EH (cell line): ENCODE measurements at places on chromosomes 1 and 21.

DNA sequence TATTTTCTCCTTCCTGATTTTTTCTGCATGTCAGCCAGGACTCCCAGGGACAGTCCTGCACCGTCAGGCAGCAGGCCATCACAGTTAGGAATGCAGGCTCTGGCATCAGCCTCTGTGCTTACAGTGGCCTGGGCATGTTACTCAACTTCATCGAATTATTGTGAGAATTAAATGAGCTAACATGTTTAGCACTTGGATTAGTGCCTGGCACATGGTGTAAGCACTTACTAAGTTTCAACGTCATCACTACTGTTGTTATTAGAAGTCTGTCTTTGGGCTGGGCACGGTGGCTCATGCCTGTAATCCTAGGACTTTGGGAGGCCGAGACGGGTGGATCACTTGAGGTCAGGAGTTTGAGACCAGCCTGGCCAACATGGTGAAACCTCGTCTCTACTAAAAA, 45.1 kb downstream of the SCCPDH start:
- peak; percentile 97 for DNase-seq

DNA sequence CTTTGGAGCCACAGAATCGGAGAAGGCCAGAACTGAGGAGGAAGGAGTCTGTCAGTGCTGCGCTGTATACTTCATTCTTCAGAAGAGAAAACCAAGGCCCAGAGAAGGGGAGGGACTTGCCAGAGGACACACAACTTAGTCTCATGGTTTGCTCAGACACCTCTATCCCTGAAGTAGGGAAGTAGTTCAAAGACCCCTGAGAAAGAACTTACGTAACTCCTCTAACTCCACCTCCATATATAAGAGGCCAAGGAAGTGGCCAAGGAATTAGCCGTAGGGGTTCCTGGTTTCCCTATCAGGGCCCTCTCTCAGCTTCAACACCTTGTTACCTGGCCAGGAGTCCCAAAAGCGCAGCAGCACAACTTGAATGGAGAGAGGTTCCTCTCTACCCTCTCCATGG, 580 bp upstream of the NECTIN4 start:
- DNase-seq = no peak

- DNase-seq = no peak
Observed at GRCh38 chr1:243710467-243710866, 139.6 kb downstream of the AKT3 start.

DNA sequence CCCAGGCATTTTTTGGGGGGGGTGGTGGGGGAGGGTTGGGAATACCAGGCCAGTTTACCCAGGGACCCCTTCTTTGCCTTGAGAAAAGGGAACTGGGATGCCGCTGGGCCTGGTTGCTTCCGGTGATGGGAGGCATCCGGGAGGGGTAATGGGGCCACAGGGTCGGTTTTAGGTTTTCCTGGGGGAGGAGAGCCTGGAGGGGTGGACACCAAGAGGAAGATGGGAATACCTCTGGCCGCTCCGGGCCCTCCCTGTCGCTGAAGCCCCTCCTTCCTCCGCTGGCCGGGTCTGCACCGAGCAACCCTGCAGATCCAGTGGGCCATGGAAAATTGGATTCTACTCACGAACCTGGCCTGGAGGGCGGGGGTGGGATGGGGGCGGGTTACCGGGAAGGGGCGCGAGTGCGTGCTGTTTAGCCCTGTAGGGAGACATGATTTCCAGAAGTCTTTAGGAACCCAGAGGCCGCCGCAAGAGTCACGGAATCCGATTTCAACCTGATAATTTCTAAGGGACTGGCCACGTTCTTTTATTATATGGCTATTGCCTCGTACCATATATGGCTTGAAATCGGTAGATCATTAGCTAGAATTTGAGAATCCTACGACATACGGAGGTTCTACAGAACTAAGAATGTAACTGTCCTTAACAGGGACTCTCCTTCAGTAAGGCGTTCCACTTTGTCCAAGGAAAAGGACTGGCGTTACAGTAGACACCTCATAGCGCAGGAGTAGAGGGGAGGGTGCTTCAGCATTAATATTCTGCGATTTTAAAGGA, 749 bp downstream of the AKIRIN1 start:
- peak; percentile 62 for DNase-seq

DNA sequence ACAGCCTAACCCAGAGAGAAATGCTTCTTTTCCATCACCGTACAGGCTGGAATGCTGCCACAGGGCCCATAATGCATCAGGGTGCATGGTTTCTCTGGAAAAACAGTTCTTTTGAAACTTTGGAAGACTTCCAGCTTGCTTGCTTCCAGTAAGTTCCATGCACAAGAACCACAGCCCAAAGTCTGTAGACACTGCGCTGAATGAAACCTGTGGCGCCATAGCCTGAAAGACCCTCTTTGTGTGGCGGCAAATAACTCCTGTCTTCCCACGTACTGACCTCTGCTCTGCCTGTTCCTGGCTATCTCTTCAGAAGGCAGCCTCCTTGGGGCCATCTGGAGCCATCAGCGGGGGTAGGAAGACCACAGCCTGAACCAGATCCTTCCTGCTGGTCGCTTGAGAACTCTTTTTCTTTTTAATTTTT, 15.1 kb downstream of the MIIP start:
- DNase-seq = peak; percentile 38

GRCh38 chr1:233094269-233094668, 143.9 kb downstream of the NTPCR start:
- no peak for DNase-seq

- peak; percentile 32 for DNase-seq
Observed at GRCh38 chr1:81414488-81415015, 386.2 kb upstream of the ADGRL2 start.

DNA sequence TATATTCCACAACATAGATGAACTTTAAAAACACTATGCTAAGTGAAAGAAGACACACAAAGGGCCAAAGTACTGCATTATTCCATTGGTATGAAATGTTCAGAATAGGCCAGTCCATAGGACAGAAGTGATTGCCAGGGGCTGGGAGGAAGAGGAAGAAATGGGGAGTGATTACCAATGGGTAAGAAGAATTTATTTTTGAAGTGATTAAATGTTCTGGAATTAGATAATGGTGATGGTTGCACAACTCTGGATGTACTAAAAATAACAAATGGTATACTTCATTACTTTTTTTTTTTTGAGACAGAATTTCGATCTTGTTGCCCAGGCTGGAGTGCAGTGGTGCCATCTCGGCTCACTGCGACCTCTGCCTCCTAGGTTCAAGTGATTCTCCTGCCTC, 61.7 kb downstream of the CHD5 start:
- DNase-seq = peak; percentile 75

GRCh38 chr1:33228935-33229487, 27.3 kb upstream of the ZNF362 start:
- peak; percentile 95 for DNase-seq

GRCh38 chr1:115685029-115685705, 43.4 kb downstream of the VANGL1 start:
- DNase-seq = no peak

DNA sequence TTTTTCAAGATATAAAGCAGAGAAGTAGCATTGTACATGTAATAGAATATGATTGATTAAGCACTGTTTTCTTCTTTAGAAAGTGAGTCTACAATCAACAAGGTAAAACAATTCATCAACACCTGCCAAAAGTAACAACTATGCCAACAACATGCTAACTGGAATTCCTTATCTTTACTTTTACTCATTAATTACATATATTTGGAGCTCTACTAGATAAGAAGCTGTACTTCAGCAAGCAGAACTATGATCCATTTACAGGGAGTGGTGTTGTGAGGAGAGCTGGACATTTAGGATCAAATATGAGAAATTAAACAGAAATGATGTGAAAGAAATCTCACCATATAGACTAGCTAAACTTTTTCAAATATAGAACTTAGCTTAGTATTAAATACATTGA, 51.0 kb downstream of the RGS2 start:
- no peak for DNase-seq

GRCh38 chr1:234624724-234625117, 14.7 kb upstream of the IRF2BP2 start:
- DNase-seq = peak; percentile 64

DNA sequence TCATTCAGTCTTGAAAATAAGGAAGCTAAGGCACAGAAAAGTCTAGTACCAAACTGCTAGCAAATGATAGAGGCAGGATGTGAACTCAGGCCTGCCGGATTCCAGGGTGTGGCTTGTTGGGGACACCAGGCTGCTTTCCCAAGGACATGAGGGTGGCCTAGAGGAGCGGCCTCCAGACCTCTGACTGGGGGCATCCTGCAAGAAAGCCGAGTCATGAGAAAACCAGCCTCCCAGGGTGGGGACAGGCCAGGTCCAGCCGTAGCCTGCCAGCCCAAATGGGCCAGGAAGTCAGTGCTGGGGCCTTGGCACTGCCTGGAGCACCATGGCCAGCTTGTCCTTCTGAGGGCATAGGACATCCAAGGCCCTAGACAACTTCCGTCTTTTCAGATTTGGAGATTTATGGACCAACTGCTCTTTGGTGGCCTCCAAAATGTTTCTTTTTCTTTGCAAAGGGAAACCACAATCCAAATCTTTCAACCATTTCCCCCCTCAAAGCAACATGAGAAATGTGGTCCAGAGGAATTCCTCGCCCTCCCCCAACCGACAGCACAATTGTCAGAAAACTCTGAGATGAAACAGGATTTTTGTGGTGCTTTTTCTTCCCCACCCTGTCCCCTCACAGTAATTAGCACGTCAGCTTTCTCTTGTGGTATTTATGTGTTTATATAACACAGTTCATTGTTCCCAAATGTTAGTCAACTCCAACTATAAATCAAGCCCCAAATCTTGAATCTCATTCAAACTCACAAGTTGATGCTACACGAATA, 212.3 kb downstream of the KAZN start:
- no peak for DNase-seq

DNA sequence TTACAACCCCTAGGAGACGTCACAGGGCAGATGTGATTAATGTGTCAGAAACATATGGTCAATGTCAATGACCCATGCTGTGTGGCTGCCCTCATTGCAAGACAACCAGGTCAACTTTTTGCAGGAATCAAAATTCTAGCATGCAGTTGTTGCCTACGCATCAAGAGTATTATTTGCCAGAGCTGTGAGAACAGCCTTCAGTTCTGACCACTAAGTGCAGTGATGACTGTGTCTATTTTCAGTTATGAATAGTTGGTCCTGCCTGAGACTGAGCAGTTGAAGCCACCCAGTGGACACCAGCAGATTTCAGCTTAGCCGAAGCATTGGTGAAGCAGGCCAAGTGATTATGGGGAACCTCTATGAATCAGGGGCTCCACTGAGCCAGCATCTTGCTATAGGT, 47.3 kb downstream of the LYPLAL1 start:
- DNase-seq = peak; percentile 5

DNA sequence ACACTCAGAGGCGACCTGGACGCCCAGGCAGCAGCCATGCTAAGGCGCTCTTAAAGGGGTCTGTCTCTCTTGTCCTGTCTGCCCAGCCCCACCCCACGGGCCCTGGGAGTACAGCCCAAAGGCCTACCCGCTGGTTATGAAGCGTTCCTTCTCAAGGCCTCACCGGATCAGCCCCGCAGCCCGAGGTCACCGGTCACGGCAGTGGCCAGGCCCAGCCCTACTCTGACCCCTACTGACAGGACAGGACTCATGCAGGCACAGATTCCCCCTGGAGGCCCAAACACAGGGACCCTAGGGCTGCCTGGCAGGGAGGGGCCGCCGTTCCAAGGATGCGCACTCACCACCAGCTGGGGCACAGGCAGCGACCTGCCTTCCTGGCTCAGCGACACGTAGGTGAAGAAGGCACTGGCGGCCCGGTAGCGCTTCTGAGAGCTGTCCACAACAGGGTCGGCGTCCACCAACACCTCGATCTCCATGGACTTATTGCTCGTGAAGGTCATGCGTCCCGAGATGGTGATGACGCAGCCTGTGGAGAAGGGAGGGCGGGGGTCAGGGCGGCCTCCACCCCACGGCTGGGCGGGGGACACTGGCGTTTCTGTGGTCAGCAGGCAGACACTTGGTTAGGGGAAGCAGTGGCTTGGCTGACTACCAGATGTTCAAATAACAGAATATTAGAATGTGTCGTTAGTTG, 20.0 kb upstream of the GPR153 start:
- peak; percentile 33 for DNase-seq

GRCh38 chr1:30048905-30049304, 674.5 kb downstream of the MATN1 start:
- DNase-seq = no peak
